Muscle of arm (tissue), 14 donors: ENCODE measurements at places on chromosomes 1 and 21.

- DNase-seq, result no peak
Measured at GRCh38 chr1:17873007-17873675, 118.0 kb downstream of the ACTL8 start.

- DNase-seq, result peak; percentile 70
Measured at GRCh38 chr1:100461222-100461621, 76.7 kb upstream of the GPR88 start.

DNA sequence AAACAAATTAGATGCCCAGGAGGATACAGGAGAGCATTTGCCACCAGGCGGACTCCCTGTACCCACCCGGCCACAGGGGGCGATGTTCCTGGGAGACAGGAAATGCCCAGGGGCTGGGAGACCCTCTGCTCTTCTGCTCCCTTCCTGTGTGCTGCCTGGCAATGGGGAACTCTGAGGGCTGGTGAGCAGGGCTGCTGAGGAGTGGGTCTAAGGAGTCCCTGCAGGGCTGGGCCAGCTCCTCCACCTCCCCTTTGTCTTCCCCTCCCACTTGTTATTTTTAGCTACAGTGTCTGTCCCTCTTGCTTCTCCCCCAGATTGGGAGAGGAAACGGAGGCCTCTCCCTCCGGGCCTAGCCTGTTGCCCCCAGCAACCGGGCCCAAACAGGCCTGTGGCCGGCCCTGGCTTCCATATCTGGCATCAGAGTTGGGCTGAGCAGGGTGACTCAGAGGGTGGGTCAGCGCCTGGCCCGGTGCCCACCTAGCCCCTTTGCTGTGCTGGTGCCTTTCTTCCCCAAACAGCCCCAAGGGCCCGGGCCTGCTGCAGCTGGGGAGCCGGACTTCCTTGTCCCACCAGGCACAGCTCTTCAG lies 11.6 kb downstream of the LMNA start:
- DNase-seq, result peak; percentile 87

- DNase-seq, result no peak
Measured at GRCh38 chr1:222284466-222284865, 263.4 kb downstream of the HHIPL2 start.

- no peak for DNase-seq
Measured at GRCh38 chr1:240474133-240474614, 137.8 kb downstream of the GREM2 start.

DNA sequence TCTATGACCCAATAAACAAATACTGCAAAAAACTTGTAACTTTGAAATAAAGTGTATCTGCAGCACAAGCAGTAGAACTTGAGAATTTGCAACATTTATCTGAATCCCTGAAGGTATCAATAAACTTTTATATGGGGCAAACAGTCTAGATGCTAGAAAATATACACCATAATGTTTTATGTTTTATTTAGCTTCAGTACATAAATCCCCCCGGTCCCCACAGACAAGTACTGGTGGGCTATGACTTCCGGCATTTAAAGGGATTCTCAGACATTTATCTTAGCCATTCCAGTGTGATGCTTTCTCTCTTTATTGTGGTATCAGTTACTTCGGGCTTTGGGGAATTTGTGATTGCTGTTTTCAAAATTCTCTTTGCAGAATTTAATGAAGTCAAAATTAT lies 390.4 kb downstream of the SIPA1L2 start:
- no peak for DNase-seq

- no peak for DNase-seq
Measured at GRCh38 chr1:84836145-84836544, 56.9 kb downstream of the LPAR3 start.

GRCh38 chr1:89975540-89976125 lies 19.3 kb upstream of the ZNF326 start:
- DNase-seq, result no peak

DNA sequence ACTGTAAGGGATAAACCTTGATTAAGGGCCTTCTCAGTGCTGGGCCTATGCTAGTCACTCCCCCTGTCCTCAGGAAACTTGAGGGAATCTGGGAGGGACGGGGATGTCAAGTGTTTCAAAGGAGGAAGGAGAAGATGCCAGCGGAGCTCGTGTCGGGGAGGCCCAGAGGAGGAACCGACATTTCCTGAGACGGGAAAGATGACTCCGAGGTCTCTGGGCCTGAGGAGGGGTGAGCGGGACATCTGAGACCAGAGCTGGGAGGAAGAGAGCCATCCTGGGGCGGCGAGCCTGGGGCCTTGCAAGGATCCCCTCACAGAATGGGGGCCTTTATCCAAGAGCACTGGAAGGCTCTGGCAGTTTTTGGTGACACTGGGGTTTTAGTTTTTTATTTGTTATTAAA lies 10.4 kb downstream of the SLC66A1 start:
- no peak for DNase-seq

DNA sequence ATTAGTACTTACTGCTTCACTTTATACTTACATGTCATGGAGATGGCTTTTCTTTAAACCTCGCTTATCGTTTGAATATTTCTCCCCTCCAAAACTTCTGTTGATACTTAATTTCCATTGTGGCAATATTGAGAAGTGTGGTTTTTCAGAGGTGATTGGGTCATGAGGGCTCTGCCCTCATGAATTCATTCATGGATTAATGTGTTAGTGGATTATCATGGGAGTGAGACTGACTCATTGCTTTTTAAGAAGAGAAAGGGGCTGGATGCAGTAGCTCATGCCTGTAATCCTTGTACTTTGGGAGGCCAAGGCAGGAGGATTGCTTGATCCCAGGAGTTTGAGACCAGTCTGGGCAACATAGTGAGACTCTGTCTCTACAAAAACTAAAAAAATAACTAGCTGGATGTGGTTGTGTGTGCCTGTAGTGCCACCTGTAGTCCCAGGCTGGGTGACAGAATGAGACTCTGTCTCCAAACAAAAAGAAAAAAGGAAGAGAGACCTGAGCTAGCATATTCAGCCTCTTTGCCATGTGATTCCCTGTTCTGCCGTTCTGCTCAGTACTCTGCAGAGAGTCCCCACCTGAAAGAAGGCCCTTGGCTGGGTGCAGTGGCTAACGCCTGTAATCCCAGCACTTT lies 30.2 kb downstream of the RABGAP1L start:
- no peak for DNase-seq

GRCh38 chr1:167510881-167511280 lies 7.4 kb downstream of the CD247 start:
- DNase-seq, result no peak

GRCh38 chr21:42523941-42524340 lies 10.3 kb downstream of the SLC37A1 start:
- no peak for DNase-seq

DNA sequence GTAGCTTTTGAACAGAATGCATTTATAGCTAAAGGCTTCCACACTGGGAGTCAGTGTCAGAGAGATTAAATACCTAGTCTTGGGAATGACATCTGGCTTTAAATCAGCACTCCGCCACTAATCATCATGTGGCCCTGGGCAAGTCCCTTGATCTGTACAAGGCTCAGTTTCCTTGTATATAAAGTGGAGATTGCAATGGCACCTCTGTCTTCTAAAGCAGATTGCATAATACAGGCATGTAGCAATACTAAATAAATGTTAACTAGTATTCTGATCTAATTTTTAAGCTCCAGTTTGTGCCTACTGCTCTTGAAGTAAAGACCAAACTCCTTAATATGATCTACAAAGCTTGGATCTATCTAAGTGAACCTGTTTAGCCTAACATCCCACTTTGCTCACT lies 249.4 kb downstream of the PLPP3 start:
- no peak for DNase-seq

DNA sequence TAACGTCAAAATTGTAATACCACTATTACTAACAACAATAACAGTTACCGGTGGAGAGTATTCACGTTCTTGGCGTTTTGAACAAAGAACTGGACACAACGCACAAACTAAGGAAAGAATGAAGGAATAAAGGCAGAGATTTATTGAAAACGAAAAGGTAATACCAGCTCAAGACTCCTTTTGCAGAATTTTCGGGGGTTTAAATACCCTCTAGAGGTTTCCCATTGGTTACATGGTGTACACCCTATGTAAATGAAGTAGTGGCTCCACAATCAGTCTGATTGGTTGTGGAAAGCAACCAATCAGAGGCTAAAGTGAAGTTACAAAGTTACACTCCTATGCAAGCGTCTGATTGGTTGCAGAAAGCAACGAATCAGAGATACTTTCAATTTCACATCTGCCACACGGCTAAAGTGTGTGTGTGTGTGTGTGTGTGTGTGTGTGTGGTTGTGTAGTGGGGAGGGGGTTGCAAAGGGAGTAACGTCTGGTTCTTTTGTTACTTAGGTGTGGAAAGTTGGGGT lies 1.1 kb upstream of the GTF2B start:
- peak; percentile 25 for DNase-seq

- DNase-seq, result no peak
Measured at GRCh38 chr21:32412162-32413014, at the start of gene EVA1C. Gene EVA1C (plus strand): TSS chr21:32412706. CDS start chr21:32412854, 148 bp downstream.

- peak; percentile 30 for DNase-seq
Measured at GRCh38 chr1:43836267-43836951, 97.2 kb upstream of the ARTN start.

DNA sequence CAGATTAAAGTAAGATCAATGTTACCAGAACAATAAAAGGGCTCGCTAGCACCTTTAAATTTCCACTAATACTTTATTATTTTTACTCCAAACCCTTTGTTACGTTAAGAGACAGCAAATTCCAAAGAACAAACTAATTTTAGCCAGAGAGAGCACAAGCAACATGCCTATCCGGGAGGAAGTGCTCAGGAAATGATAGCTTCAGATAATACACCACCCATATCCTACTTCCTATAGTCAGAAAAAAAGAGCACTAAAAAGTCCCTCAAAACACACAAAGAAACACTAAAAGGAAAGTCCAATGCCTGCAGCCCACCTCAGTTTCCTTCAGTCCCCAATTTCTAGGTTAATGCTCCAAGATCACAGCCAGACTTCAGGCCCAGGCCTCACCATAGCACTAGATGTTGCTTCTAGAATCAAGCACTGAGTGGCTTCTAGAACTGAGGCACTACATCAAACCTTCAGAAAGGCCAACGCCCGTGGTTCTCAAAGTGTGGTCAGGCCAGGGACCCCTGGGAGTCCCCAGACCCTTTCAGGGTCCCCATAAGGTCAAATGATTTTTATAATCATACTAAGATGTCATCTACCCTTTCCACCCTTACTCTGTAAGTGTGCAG lies 142.6 kb downstream of the PSMG1 start:
- DNase-seq, result no peak

DNA sequence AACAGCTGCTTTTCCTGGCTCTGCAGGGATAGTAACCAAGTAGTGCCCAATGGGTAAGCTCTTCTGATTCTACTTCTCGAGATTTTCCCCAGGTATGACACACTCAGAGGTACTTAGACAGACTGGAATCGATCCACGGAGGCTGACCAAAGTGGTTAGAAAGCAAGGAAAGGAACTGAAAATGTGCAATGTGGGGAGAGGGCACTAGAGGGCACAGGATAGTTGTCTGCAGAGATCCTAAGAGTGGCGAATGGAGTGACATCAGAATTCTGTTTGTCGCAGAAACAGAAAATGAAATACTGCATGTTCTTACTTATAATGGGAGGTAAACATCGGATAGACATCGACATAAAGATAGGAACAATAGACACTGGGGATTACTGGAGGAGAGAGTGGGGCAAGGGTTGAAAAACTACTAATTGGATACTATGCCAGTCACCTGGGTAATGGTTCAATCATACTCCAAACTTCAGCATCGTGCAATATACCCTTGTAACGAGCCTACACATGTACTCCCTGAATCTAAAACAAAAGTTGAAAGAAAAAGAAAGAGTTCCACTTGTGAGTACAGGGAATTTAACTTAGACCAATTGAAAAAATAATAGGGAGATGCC lies 23.3 kb downstream of the CYP2J2 start:
- no peak for DNase-seq

GRCh38 chr1:231338270-231339128 lies at the start of gene SPRTN:
Gene SPRTN (plus strand): TSS chr1:231338293. CDS start chr1:231338384, 91 bp downstream.
- peak; percentile 15 for DNase-seq

GRCh38 chr1:242065813-242066212 lies 66.9 kb upstream of the MAP1LC3C start:
- no peak for DNase-seq

GRCh38 chr1:4468804-4469514 lies 185.4 kb upstream of the AJAP1 start:
- DNase-seq, result no peak

DNA sequence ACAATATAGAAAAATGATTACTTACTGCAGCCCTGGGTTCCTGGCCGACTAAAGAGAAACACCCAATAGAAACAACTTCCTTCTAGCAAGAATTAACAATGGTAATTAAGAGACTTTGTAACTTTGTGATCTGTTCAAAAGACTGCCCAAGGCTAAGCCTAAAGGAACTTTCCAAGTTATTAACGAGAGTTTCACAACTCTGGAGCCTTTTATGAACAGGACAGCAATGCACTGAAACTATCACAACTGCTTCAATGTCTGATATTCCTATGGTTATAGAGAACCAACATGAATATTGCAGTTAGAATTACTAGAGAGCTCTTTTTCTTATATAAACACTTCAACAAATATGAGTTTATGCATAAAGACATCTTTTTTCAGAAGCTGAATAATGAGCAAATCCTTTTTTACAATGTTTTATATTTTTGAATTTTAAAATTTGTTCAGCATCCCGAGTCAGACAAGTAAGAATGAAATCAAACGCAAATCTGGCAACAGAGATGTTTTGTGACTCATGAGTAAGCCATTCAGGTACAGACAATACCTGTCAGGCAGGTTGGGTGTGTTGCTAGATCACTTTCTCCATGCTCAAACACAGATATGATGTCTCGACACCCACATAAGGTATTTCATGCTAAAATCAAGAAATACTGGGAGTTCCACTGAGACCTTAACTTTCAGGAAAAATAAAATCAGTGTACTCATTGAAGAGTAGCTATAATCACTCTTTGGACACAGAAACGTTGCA lies 22.2 kb upstream of the KCNJ15 start:
- DNase-seq, result no peak

- DNase-seq, result no peak
Measured at GRCh38 chr1:82125119-82125518, 324.4 kb downstream of the ADGRL2 start.

- no peak for DNase-seq
Measured at GRCh38 chr1:153536671-153537375, 1.0 kb upstream of the S100A6 start.

DNA sequence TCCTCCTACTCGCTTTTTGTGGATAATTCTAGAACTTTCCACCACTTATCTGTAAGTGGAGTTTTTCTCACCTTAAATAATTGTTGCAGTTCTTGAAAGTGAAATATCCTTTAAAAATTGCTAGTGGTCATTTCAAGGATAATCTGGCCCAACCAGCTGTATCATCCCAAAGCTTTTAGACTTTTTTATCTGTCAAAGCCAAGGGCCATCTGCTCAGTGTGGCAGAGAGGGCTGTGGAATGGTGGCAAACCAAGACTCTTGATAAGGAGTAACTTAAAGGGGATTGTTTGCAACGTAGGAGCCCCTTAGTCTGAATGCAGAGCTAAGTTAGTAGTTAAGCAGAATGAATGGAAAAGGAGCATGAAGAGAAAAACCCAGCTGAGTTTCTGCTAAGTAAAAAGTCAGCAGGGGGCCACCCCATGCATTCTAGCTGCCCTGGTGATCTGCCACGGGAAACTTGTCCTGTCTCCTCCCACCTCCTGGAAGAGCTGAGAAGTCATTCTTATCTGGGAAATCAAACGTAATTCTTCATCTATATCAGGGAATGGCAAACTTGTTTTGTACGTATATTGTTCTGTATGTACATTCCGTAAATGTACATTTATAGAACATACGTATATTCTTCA lies 169.3 kb downstream of the PRDM2 start:
- DNase-seq, result no peak

- DNase-seq, result no peak
Measured at GRCh38 chr1:155513300-155513916, 49.2 kb downstream of the ASH1L start.

GRCh38 chr1:234613128-234613875 lies 3.3 kb upstream of the IRF2BP2 start:
- DNase-seq, result peak; percentile 57

GRCh38 chr1:58862728-58863385 lies 79.0 kb upstream of the JUN start:
- DNase-seq, result no peak

- DNase-seq, result no peak
Measured at GRCh38 chr1:109761227-109762038, 2.3 kb downstream of the EPS8L3 start.
